ENCODE measurements at places on chromosomes 3 and 15.
A peak's percentile ranks its signal among the peaks of the same experiment; 100 is the strongest.

DNA sequence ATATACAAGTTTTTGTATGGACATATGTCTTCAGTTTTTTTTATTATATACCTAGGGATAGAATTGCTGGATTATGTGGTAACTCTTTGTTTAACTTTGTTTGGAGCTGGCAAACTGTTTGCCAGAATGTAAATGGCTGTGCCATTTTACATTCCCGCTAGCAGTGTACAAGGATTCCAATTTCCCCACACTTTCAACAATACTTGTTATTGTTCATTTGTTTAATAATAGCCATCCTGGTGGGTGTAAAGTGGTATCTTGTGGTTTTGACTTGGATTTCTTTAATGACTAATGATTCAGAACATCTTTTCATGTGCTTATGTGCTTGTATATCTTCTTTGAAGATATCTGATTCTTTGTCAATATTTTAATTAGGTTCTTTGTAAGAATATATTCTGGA lies 64.4 kb downstream of the ZNF609 start:
- no peak for DNase-seq
- H3K4me3 ChIP-seq = no peak overlapping the region
- peaks cover 15% of the 10 kb centered on the region for H3K4me1 ChIP-seq
- H3K36me3 ChIP-seq = peaks cover 8% of the 10 kb centered on the region

GRCh38 chr3:28877912-28878311 lies 403.0 kb upstream of the RBMS3 start:
- DNase-seq = no peak
- H3K4me1 ChIP-seq = no peaks in the 10 kb centered on the region
- H3K27me3 ChIP-seq = peaks cover 2% of the 10 kb centered on the region
- no peak overlapping the region for H3K27ac ChIP-seq

DNA sequence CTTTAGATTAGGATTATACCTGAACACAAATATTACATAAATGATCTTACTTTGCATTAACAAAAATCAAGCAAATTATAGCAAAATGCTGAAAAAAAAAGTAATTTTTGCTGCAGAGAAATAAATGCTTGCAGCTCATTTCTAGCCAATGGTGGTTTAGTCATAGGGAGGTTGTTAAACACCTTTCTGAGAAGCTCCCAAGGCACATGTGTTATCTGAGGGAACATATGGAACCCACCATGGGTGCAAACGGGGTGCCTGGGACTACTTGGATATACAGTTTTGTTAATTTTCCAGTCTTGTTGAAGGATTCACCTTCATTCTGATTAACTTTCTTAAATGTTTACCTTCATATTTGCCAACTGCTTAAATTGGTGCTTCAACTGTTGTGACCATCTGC lies 8.9 kb upstream of the RAMAC start:
- no peaks in the 10 kb centered on the region for H3K4me1 ChIP-seq
- H3K4me3 ChIP-seq = no peak overlapping the region
- DNase-seq = no peak

DNA sequence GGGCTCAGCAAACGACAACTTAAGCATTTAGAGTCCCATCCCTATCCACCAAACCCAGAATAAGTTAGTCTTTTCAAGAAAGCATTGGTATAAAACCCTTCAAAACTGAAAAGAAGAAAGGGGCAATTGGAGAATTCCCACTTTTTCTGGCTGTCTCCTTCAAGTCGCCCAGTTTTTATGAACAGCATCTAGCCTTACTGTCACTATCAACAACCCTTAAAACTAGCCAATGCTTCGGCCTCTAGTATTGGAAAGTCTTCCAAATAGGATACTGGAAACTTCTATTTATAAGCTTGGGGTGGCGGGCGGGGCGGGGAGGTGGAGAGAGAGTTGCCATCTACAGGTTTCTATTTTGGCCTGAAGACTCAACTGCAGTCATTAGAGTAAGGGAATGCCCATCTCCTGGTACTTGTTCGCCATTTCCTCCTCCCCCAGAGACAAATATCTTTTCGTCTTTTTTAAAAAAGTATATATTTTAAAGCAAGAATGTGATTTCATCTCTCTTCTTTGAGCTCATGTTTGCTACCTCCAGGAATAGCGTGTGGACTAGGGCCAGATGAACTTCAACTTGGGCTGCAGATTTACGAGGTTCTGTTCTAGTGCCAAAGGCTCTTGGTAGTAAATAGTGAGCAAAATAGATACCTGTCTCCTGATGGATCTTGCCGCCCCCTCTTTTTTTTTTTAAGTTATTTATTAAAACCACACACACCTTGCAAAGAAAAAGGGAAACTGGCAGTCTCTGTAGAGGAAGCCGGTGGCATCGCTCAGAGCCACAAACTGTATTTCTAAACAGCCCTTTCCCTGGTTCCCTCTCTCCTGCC lies 2.7 kb downstream of the BCL6 start:
- peak overlapping the region; percentile 97 for H3K4me3 ChIP-seq
- no peaks in the 10 kb centered on the region for H3K36me3 ChIP-seq
- H3K27ac ChIP-seq = peak overlapping the region; percentile 64
- no peaks in the 10 kb centered on the region for H3K27me3 ChIP-seq
- H3K4me1 ChIP-seq = peaks cover 45% of the 10 kb centered on the region

- no peaks in the 10 kb centered on the region for H3K27me3 ChIP-seq
- peaks cover 5% of the 10 kb centered on the region for H3K4me1 ChIP-seq
- no peak overlapping the region for H3K27ac ChIP-seq
- H3K4me3 ChIP-seq = no peak overlapping the region
These were observed 23.9 kb downstream of the ATP13A3 start for GRCh38 chr3:194462936-194463335.

GRCh38 chr3:183794452-183794851 lies 30.9 kb downstream of the MAP6D1 start:
- peaks cover 36% of the 10 kb centered on the region for H3K36me3 ChIP-seq
- no peak overlapping the region for H3K4me3 ChIP-seq
- DNase-seq = no peak
- H3K27ac ChIP-seq = no peak overlapping the region
- H3K27me3 ChIP-seq = no peaks in the 10 kb centered on the region
- no peaks in the 10 kb centered on the region for H3K4me1 ChIP-seq

DNA sequence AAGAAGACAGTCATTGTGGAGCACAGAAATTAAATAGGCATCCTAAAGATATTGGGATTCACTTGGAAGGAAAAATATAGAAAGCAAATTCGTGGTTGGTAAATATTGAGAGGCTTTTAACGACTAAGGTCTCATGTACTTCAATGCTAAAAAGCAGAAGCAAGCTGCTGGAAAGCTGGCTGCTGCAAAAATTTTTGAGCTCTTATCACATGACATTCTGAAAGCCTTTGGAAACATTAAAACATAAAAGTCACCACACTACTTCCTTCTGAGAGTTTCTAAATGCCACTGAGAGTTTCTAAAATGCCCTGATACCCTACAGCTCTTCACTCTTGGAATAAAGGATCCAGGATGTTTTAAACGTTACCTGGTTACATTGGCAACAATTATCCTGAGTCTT lies 39.0 kb upstream of the CBLB start:
- no peaks in the 10 kb centered on the region for H3K36me3 ChIP-seq
- peak; percentile 4 for DNase-seq

DNA sequence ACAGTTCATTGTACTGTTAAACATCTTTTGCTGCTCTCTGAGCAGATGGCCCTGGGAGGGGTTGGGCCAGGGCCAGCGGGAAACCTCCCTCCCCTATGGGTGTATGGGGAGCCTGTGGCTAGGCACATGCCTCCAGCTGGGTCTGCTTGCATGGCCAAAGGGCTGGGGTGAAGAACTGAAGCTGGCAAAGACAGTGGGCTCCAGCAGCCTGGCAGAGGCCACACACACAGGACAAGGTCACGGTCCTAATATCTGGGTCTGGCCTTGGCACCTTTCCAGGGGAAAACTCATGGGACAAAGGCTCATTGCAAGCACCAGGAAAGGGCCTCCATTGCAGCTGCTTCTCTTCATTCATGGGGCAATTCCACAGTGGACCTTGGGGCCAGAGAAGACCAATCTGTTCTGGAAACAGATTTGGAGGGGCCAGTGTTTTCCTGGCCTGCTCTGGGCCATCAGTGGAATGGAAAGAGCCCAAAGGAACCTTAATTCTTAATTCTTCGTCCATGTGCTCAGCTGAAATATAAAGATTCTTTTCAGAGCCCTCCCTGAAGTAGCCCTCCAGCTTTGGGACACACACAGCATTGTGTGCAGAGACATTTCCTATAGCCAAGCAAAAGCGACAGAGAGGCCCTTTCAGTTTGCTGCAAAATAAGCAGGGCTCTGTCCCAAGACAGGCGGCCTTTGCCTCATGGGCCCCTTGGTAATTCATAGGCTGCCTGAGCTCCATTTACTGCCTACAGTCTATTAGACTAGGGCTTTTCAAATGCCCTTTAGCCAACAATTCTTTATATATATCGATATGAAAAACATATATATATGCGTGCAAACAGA lies 11.3 kb upstream of the LIMD1 start:
- no peak overlapping the region for H3K27ac ChIP-seq
- H3K36me3 ChIP-seq = peaks cover 7% of the 10 kb centered on the region
- H3K4me1 ChIP-seq = no peaks in the 10 kb centered on the region
- H3K27me3 ChIP-seq = no peaks in the 10 kb centered on the region

GRCh38 chr3:78143000-78143399 lies 1103.1 kb downstream of the ROBO2 start:
- DNase-seq = no peak
- no peak overlapping the region for H3K27ac ChIP-seq
- no peaks in the 10 kb centered on the region for H3K36me3 ChIP-seq
- no peaks in the 10 kb centered on the region for H3K27me3 ChIP-seq
- H3K4me3 ChIP-seq = no peak overlapping the region
- no peaks in the 10 kb centered on the region for H3K4me1 ChIP-seq

DNA sequence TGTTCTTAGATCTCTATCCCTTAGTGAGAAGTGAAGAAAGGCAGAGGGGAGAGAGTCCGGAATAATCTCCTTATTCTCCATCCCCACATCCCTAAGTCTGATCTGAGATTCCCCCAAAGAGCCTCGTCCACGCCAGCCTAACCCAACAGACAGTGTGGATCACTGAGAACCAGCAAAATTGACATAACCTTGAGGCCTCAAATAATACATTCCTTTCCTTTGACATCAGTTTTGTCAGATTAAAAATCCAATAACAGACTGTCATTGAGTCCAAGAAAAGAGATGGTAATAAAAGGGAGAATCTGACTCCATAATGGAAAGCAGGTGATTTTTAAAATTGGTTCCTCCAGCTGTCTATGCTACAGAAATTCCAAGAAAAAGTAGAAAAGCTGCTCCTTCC lies 7.7 kb upstream of the SIAH2 start:
- H3K36me3 ChIP-seq = no peaks in the 10 kb centered on the region
- peaks cover 8% of the 10 kb centered on the region for H3K4me1 ChIP-seq
- H3K4me3 ChIP-seq = no peak overlapping the region

GRCh38 chr3:45778761-45779201 lies 17.6 kb downstream of the SLC6A20 start:
- no peaks in the 10 kb centered on the region for H3K4me1 ChIP-seq
- no peak overlapping the region for H3K4me3 ChIP-seq
- no peaks in the 10 kb centered on the region for H3K36me3 ChIP-seq
- H3K27me3 ChIP-seq = peaks cover 5% of the 10 kb centered on the region

DNA sequence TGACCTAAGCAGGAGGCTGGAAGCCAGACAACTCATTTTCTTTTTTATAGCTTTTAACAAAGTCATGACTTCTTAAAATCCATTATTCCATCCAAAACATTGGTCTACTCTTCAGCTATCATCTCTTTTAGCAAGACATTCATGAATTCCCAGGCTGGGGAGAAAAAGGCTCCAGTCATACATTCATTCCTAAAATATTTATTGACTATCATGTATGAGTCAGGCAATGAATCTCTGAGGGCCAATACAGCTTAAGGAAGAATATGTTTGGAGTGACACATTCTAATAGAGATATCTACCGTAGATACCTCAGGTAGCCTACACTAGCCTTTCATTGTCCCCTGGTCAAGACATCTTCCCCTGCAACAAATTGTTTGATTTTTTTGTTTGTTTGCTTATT lies 196.4 kb upstream of the NANOGP8 start:
- H3K4me3 ChIP-seq = no peak overlapping the region
- H3K4me1 ChIP-seq = no peaks in the 10 kb centered on the region
- peaks cover 2% of the 10 kb centered on the region for H3K27me3 ChIP-seq
- H3K27ac ChIP-seq = no peak overlapping the region

GRCh38 chr15:67097930-67098740 lies 32.7 kb downstream of the SMAD3 start:
- peaks cover 46% of the 10 kb centered on the region for H3K4me1 ChIP-seq
- H3K27ac ChIP-seq = no peak overlapping the region
- no peak for DNase-seq
- H3K4me3 ChIP-seq = peak overlapping the region; percentile 57
- no peaks in the 10 kb centered on the region for H3K27me3 ChIP-seq

- H3K36me3 ChIP-seq = no peaks in the 10 kb centered on the region
- no peak overlapping the region for H3K4me3 ChIP-seq
- no peaks in the 10 kb centered on the region for H3K4me1 ChIP-seq
- H3K27ac ChIP-seq = no peak overlapping the region
These were observed 27.5 kb downstream of the RARB start for GRCh38 chr3:25455441-25456132.

- peaks cover 2% of the 10 kb centered on the region for H3K36me3 ChIP-seq
- no peaks in the 10 kb centered on the region for H3K27me3 ChIP-seq
- no peak for DNase-seq
- peak overlapping the region; percentile 59 for H3K27ac ChIP-seq
These were observed 138.2 kb downstream of the UBE2E2 start for GRCh38 chr3:23341147-23341838.

GRCh38 chr15:61653110-61653509 lies 407.1 kb downstream of the VPS13C start:
- no peak overlapping the region for H3K4me3 ChIP-seq
- no peaks in the 10 kb centered on the region for H3K4me1 ChIP-seq
- no peaks in the 10 kb centered on the region for H3K27me3 ChIP-seq
- no peak overlapping the region for H3K27ac ChIP-seq

- DNase-seq = no peak
- peaks cover 58% of the 10 kb centered on the region for H3K36me3 ChIP-seq
- H3K27ac ChIP-seq = peak overlapping the region; percentile 91
- H3K4me1 ChIP-seq = peaks cover 52% of the 10 kb centered on the region
These were observed 15.4 kb downstream of the PARP14 start for GRCh38 chr3:122695927-122696561.

DNA sequence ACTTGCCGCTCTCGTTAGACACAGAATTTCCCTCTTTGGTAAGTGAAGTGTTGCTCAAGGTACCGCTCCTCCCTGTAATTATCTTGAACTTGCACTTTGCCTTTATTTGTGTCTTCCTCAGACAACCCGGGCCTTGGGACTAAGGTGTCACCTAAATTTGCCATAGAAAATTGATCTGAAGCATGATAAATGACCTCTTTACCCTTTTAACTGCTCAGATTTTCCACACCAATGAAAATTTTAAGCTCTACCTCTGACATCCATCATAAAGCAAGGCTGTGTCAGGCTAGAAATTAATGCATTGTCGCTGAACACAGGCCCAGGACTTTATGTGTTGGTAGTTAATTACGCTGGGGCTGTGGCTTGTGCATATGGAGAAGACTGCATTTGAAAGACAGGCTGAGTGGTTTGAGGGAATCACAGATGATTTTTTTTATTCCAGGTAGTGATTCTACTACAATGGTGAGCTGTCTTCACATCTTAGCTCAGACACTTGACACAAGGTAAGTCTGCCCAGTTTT lies 199.6 kb upstream of the CHRM5 start:
- no peaks in the 10 kb centered on the region for H3K36me3 ChIP-seq
- H3K4me1 ChIP-seq = no peaks in the 10 kb centered on the region
- DNase-seq = no peak
- no peak overlapping the region for H3K27ac ChIP-seq
- no peak overlapping the region for H3K4me3 ChIP-seq

GRCh38 chr3:165549037-165549436 lies 288.2 kb downstream of the BCHE start:
- H3K36me3 ChIP-seq = no peaks in the 10 kb centered on the region
- no peak for DNase-seq
- H3K4me3 ChIP-seq = no peak overlapping the region
- H3K4me1 ChIP-seq = no peaks in the 10 kb centered on the region
- no peaks in the 10 kb centered on the region for H3K27me3 ChIP-seq
